ENCODE measurements at places on chromosomes 16 and 17. TPM values are rescaled to one million over a fixed set of nuclear protein-coding genes. Genes with fewer than 3 reads are reported as not detected.

The FBXW10 gene
- not detected for polyA plus RNA-seq

- DNase-seq = no peak
- peaks cover 4% of the 10 kb centered on the region for H3K36me3 ChIP-seq
- H3K27ac ChIP-seq = no peak overlapping the region
- H3K27me3 ChIP-seq = no peaks in the 10 kb centered on the region
Measured at GRCh38 chr16:67026570-67026969, 2.4 kb upstream of the CBFB start.

- no peak overlapping the region for H3K4me3 ChIP-seq
- H3K27ac ChIP-seq = no peak overlapping the region
Measured at GRCh38 chr17:14664511-14664910, 363.6 kb downstream of the HS3ST3B1 start.

DNA sequence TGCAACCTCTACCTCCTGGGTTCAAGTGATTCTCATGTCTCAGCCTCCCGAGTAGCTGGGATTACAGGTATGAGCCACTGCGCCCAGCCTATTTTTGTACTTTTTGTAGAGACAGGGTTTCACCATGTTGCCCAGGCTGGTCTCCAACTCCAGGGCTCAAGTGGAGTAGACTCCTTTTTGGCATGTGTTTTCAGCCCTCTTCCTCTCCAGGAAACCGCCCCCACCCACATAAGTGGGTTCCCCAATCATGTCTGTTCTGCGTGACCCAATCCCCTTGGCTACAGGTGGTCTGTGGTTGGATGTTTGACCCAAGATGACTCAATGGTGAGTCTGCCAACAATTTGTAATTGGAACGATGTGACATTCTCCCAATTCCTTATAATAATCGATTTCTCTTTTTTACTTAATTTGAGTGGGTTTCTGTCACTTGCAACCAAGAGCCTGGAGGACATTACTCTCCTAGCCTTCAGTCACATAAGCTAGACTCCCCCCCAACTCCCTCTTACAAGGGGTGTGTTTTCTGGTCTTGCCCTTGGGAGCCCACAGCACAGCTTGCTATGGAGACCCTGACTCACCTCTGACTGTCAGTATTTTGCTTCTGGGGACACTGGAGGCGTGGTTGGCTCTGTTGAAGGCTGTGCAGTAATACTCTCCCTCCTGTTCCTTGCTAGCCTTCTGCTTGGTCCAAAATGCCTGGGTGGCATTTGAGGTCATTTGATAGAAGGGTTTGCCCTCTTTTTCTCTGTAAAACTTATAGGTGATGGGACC, 34.9 kb downstream of the PECAM1 start:
- peaks cover 100% of the 10 kb centered on the region for H3K36me3 ChIP-seq
- no peak overlapping the region for H3K4me3 ChIP-seq
- H3K27ac ChIP-seq = peak overlapping the region; percentile 69
- H3K4me1 ChIP-seq = peaks cover 2% of the 10 kb centered on the region

Data from CD14-positive monocyte (primary cell).